ENCODE measurements at places on chromosomes 5 and 9.
A peak's percentile ranks its signal among the peaks of the same experiment; 100 is the strongest.

GRCh38 chr5:74632947-74633356 is 7.6 kb downstream of the ENC1 start:
- DNase-seq, result no peak

DNA sequence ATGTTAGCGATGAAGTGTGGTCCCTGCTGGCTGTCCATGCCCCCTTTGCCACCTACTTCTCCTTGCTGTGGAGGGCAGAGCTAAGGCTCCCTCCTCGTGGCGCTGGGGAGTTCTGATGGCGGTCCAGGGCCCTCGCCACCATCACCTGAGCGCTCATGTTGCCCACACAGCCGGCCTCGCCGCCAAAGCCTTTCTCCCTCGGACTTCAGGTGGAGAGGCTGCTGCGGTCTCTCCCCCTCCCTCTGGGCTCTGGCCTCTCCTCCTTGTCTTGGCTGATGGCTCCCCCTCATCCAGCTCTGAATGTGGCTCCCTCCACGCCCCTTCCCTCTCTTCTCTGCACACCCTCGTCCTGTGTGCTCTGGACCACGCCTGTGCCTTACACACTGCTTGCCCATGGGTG is 14.5 kb upstream of the LPCAT1 start:
- no peak for DNase-seq

- no peak for DNase-seq
Measured at GRCh38 chr5:160432196-160432595, 10.5 kb downstream of the PTTG1 start.

DNA sequence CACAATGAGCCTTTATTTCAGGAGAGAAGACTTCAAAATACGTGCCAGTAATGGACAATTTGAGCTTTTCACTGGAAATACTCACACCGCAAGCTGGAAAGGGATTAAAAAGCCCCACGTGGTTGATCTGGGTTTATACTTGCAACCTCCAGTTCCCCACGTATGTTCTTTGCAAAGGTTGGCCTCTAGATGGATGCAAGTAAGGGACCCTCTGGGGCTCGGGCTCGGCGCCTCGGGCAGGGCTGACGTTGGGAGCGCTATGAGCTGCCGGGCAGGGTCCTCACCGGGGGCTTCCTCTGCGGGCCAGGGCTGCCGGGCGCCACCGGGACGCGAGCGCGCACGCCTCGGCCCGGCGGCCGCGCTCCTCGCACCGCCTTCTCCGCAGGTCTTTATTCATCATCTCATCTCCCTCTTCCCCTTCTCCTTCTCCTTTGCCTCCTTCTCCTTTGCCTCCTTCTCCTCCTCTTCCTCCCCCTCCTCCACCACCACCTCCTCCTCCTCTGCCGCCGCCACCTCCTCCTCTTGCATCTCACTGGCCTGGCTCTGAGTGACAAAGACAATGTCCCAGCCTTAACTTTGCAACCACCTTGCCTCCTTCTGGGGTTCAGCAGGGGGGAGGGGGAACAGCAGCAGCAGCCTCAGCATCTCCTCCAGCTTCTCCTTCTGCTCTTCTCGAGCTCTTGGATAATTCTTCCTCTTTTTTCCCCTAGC is 701 bp upstream of the ZNF462 start:
- DNase-seq, result no peak

- DNase-seq, result no peak
Measured at GRCh38 chr9:104604801-104605200, 626 bp downstream of the OR13C2 start.

- DNase-seq, result no peak
Measured at GRCh38 chr9:128503870-128504269, 649 bp upstream of the GLE1 start.

- no peak for DNase-seq
Measured at GRCh38 chr9:124793015-124793541, 16.1 kb downstream of the OLFML2A start.

DNA sequence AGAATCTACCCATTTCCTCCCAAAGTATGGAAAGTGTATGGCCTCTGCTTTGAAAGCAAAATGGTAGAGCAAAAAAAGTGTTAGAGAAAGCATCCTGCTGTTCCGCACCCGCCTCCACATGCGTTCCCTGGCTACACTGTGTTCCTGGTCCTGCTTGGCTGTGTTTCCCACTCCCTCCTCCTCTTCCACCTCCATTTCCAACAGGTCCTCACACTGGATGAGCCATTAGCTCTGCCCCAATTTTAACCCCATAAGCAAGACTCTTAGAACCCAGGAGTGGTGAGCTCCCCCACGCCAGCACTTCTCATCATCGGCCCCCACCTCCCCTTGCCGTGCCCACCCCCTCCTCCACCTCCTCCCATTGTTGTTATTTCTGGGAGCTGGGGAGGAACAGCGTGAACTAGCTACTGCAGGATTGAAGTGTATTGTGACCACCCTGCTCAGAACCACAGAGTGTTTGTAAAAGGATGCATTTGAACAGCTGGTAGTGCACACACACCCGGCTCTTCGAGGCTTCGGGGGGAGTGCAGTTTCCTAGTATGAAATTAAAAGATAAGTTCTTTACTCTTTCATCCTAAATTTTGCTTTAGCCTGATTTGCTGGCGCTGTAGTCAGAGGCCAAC is 120.0 kb downstream of the PDZD2 start:
- no peak for DNase-seq

GRCh38 chr5:110072651-110073050 is 382.9 kb downstream of the MAN2A1 start:
- DNase-seq, result no peak

GRCh38 chr5:137619191-137619870 is 116.6 kb downstream of the KLHL3 start:
- DNase-seq, result no peak

- DNase-seq, result no peak
Measured at GRCh38 chr9:84841931-84842330, 172.4 kb downstream of the NTRK2 start.

- DNase-seq, result peak; percentile 24
Measured at GRCh38 chr5:38556088-38556598, 303 bp downstream of the LIFR start.

- no peak for DNase-seq
Measured at GRCh38 chr9:107504585-107505455, 15.3 kb upstream of the KLF4 start.

DNA sequence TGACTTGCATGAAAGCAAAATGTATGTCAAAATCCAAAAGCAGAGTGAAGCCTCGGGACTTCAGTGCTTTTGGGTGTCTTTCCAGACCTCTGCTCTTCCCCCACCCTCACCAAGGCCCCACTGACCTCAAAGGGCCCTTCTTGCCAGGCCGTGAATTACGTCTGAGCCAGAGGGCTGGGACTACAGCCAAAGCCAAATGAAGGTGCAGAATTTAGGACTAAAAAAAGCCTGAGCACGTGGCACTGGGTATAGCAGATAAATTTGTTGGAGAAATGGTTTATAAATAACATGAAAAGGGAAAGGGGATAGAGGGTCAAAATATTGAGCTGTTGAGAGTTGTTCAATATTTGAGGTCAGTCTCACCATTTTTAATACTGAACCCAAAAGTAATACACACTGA is 163.4 kb downstream of the GHR start:
- DNase-seq, result no peak

DNA sequence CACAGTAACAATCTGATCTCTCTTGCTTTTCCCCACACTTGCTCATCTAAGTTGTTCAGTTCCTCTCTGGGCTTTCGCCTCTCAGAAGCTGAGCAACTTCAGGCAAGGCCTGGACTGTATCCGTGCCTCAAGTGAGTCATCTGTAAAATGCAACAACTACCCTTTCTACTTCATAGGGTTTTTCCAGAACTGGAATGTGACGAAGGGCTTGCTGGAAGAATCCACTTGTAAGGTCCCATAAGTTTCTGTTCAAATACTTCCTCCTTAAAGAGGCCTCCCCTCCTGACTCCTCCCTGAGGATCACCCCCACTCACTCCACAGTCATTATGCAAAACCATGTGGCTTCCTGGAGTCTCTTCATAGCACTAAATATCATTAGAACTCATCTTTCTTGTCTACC is 17.5 kb upstream of the INSYN2B start:
- DNase-seq, result no peak

DNA sequence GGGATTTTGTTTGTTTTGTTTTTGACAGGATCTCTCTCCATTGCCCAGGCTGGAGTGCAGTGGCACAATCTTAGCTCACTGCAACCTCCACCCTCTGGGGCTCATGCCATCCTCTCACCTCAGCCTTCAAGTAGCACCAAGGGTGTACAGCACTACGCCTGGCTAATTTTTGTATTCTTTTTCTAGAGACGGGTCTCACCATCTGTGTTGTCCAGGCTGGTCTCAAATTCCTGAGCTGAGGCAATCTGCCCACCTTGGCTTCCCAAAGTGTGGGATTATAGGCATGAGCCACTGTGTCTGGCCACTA is 7.3 kb downstream of the GCNT1 start:
- DNase-seq, result no peak

DNA sequence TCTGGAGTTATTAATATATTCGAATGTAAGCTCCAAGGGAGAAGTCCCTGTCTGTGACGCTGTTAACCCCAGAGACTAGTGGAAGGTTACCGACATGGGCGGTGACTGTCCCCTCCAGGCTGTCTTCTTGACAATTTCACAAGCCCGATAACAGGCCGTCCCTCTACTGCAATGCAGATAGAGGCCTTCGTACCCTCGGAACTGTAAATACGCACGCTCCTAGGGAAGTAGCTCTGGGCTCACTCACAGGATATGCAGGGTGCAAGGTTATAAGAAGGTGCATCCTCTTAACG is 680 bp upstream of the RFK start:
- peak; percentile 44 for DNase-seq

- DNase-seq, result no peak
Measured at GRCh38 chr9:87324613-87325194, 173.0 kb upstream of the DAPK1 start.

DNA sequence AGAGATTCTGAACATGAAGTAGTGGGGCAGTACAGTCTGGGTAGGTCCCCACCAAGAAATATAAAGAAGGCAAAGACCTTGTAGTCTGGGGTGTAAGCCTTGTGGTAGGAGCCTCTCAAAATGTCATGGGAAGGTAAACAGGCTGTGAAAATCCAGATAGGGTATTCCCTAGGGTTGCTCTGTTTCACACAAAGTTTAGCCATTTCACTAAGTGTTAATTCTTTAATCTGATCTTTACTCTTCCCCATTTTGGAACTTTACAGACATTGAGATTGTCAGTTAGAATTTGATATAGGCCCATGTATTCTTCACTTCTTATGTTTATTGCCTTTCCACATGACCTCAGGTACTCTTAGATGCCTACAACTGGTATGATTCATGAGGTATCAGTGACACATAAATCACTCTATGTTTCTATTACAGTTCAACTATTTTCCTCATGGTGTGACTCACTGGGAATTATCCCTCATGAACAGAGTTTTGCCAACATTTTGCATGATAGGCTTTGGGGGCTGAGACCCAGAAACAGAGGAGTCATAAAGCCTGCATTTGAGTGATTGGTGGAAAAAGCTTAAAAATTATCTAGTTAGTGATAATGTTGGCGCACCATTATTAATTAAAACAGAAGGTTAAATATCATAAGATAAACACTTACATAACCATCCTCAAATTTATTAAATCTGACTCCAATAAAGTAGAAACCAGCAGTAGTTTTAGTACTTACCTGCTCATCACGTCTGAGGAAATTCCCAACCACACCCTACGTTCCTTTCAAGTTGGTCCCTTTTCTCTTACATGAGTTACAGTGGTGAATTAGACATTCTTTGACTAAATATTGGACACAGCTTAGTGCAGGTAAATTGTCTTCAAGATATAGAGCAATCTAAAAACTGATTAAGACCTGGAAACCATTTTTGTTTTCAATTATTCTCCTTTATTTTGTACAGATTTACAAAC is 399.8 kb upstream of the MEF2C start:
- no peak for DNase-seq

GRCh38 chr5:139712412-139712811 is 64.3 kb downstream of the CXXC5 start:
- DNase-seq, result no peak

- DNase-seq, result no peak
Measured at GRCh38 chr9:129714511-129715061, 38.3 kb downstream of the PTGES start.

DNA sequence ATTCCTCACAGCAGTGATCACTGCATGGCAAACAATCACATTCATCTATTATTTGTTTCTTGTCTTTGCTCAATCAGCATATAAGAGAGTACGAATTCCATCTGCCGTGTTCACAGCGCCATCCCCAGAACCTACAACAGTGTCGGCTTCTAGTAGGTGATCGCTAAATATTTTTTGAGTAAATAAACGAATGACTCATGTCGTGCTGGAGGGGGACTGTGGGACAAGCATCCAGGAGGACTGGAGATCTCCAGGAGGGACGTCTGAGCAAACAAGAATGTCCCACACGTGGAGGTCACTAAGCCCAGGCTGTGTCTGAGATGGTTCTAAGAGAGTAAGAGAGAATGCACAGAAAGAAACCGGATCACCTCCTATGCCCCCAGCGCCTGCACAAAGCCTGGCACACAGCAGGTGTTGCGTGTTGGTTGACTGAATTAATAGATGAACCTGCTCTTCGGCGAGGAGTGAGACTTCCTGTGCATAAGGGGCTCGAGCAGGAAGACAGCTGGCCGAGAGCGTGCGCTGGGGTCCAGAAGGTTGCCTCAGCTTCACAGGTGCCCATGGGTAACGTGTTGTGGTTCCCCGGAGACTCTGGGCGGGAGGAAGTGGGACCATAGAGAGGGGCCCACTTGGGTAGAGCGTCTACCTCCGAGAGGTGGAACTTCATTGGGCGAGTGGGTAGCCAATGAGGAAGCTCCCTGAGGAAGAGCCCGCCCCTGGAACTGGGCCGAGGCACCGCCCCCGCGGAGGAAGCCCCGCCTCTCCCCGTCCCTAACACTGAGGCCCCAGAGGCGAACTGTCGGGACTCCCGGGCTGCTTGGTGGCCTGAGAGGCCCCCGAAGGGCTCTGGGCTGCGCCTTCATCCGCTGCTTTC is 193.0 kb downstream of the MELK start:
- DNase-seq, result peak; percentile 92

DNA sequence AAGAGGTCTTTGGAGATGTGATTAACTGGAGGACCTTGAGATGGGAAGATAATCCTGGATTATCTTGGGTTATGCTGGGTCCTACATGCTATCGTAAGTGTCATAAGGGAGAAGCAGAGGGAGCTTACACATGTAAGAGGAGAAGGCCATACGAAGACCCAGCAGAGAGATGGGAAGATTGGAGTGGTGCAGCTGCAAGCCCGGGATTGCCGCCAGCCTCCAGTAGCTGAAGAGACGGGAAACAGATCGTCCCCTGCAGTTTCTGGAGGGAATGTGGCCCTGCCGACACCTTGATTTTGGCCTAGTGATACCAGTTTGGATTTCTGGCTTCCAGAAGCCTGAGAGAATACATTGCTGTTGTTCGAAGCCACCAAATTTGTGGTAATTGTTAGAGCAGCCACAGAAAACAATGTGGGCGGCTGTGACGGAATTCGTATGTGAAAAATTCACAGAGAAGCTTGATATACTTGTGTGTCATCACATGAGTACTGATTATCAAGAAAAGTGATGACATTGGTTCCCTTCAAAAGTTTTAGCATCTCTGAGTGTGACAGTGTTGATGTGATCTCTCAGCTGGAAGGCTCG is 86.9 kb downstream of the CYFIP2 start:
- DNase-seq, result no peak

GRCh38 chr5:14954616-14955343 is 83.2 kb upstream of the ANKH start:
- DNase-seq, result no peak

All from activated naive CD4-positive, alpha-beta T cell treated with anti-CD3 and anti-CD28 coated beads, Interleukin-2, amount 50 U/mL, for 16 hours (primary cell).